ENCODE measurements at places on chromosomes 12 and 14.

DNA sequence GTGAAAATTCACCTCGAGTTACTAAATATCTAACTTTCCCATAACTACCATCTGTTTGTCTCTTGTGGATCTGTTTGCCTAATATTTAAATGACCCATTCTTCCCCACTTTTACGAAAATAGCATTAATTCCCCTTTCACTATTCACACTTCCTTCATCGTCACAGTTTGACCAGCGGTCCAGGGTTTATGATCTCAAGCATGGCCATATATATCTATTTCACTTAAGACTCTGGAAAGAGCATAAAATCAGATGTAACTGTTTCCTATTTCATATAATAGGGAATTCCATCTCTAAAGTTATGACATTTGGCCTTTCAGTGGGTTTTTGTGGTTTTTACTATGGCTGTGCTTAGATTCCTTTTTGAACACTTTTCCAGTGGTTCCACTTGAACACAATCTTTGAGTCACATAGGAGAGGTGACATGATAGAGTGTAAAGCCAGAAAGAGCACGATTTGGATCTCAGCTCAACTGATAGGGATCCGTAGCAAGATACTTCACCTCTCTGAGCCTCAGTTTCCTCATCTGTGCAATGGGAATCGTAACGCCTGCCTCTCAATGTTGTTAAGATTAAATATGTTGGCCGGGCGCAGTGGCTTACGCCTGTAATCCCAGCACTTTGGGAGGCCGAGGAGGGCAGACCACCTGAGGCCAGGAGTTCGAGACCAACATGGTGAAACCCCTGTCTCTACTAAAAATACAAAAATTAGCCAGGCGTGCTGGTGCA lies 754 bp upstream of the BCL2L14 start:
- DNase-seq = no peak

DNA sequence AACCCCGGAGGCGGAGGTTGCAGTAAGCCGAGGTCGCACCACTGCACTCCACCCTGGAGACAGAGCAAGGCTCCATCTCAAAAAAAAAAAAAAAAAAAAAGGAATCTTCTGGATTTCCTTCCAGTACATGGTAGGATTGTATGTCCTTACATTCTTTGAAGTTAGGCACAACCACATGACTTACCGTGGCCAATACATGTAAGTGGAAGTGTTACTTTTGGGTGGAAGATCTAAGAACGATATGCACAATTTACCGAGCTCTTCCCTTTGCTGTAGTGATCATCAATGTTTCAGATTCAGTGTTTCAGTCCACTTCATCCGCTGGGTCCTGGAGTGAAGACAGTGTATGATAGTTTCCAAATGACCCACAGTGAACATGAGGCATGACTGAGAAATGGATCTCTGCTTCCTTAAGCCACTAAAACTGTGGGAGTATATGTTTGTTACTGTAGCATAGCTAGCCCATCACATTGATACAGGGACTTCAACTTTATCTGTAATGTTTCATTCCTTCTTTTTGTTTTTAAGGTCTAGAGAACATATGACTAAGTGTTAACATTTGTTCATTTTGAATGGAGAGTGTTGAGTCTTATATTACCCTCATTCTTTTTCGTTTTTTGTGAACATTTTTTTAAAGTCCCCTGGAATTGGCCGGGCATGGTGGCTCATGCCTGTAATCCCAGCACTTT lies 18.5 kb upstream of the NINJ2 start:
- DNase-seq = no peak

DNA sequence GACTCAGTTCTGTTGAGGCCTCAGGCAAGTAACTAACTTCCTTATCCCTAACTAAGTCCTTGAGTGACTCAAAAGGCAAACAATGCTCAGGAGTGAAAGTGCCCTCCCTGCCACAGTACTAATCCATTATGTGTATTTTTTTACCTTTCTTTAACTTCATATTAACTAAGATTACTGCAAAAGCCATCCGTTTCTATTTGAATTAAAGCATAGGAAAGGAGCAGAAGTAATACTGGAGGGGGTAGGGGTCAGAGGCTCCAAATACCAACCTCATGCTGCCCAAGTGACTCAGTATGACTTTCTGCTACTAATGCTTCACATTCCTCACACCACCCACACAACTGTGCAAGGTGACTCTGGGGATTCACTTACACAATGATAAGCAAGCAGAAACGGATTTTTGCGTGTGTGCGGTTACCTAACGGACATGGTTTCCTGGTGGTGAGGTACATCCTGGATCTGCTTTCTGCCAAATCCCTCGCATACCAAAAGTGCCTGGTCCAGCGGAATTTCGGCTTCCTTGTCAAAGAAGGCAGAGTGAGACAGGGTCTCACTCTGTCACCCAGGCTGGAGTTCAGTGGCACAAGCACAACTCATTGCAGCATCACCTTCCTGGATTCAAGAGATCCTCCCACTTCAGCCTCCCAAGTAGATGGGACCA lies 25.1 kb downstream of the MOK start:
- DNase-seq = no peak

- no peak for DNase-seq
Measured at GRCh38 chr12:117037289-117038022, 61.8 kb downstream of the TESC start.

All from hematopoietic multipotent progenitor cell treated with erythropoietin and hydrocortisone succinate and interleukin-3 and kit ligand, for 6 days (in vitro differentiated cells).